AG09319 (cell line): ENCODE measurements at places on chromosomes 3 and 15.

GRCh38 chr15:40397688-40398412 is 7.7 kb upstream of the IVD start:
- DNase-seq, result no peak

DNA sequence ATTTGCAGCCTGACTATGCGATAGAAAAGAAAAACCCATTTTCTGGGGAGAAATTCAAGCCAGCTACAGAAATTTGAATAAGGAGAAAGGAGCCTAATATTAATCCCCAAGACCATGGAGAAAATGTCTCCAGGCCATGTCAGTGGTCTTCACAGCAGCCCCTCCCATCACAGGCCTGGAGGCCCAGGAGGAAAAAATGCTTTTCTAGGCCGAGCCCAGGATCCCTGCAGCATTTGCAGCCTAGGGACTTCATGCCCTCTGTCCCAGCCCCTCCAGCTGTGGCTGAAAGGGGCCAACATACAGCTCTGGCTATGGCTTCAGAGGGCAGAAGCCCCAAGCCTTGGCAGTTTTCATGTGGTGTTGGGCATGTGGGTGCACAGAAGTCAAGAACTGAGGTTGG is 26.3 kb downstream of the ARRDC4 start:
- DNase-seq, result no peak

DNA sequence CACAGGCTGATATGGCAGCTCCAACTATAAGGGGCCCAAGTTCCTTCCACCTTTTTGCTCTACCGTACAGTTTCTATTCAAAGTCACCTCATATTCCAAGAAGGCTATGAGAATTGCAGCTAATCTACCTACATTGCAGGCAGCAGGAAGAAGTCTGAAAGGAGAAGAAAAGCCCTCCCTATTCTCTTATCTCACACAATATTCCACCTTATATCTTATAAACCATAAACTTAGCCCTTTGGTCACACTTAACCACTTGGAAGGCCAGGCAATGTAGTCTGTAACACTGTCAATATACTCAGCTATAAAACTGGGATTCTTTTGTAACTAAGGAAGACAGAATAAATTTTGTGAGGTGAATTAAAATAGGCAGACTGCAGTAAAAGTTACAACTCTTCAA is 54.9 kb downstream of the TBC1D5 start:
- DNase-seq, result no peak

DNA sequence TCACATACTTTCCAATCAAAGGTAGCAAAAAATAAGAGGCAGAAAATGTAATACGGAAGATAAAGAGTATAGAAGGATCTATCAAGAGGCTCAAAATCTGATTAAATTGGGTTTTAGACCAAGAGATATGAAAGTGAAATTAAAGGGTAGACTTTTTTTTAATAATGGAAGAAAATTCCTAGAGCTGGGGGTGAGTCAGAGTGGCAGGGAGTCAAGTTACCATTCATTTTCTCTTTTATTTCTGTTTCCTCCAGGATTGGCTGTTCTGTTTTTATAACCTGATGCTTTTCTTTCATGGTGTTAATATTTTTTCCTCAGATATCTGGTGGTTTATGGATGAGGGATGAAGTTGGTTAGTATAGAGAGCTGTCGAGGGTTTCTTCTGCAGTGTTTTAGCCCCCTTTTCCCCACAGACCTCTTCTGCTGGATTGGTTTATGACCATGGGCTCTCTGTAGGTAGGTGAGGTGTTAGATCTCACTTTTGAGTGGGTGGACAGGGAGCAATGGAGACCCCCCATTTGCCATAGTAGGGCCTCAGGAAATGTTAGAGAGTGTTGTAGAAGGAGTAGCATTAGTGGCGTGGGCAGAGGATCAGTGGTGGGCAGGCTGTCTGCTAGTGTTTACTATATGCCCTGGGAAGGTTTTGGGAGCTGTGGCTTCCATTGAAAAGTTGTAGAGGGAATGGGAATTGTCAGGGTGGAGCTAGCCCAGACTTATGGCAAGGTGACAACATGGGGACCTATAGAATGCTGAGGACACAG is 201.6 kb upstream of the GOLGA6L4 start:
- DNase-seq, result no peak

- DNase-seq, result no peak
Observed at GRCh38 chr3:10808974-10809373, 7.1 kb upstream of the SLC6A11 start.
